Stimulated activated CD8-positive, alpha-beta memory T cell treated with anti-CD3 and anti-CD28 coated beads, Interleukin-4, amount 100 ng/mL, for 24 hours (primary cell): ENCODE measurements at places on chromosomes 2 and 18.

GRCh38 chr2:27723372-27724144 is 48.0 kb upstream of the MRPL33 start:
- no peak for DNase-seq

DNA sequence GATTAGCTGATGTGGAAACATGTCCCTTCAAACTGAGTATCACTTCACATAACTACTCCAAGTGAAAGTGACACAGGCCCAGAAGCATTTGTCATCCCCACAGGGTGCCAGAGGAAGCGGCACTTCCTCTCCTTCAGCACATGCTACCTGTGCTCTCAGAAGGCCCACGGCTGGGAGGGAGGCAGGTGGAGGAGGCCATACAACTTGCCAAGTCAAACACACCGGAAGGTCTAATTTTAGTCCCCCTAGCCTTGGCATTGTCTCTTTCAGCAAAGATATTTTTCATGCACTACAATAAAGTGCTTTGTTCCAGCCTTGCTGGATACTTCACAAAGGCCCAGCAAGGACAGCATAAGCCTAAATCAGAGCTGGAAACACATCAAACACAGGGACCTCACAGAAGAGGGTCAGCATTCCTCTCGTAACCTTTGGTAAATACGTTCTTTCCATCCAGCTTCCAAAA is 38.0 kb downstream of the VSNL1 start:
- DNase-seq, result no peak

DNA sequence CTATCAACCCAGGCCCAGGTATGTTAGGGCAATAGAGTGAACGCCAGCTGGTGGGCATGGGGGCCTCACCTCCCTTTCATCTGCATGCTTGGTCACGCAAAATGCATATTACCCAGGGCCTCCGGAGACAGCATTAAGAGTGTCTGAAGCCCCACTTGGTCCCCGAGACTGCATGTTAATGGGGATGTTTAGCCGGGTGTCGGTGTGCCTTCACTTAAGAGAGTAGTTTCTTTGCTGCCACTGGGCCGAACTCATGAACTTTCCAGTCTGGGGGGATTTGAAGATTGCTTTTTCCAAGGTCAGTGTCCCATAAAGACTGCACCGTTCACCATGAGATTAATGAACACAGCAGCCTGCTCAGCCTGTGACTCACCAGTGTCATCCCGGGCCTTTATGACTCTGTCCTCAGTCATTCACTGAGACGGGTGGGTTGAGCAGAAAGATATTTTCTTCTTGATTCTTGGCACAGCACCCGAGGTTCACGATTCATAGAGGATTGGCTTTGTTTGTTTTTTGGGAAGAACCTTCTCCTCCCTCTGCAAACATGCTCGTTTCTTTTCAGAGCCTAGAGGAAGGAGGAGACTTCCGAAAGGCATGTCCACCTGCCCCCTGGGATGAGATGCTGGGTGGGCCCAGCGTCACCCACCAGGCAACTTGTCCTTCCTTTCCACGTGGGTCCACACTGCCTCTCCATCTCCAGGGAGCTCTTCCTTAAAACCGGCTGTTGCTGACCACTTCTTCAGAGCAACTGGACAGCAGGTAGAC is 199.1 kb downstream of the GLI2 start:
- no peak for DNase-seq

GRCh38 chr2:2639251-2640139 is 308.4 kb upstream of the MYT1L start:
- no peak for DNase-seq

GRCh38 chr2:191321861-191322662 is 76.9 kb downstream of the MYO1B start:
- no peak for DNase-seq

DNA sequence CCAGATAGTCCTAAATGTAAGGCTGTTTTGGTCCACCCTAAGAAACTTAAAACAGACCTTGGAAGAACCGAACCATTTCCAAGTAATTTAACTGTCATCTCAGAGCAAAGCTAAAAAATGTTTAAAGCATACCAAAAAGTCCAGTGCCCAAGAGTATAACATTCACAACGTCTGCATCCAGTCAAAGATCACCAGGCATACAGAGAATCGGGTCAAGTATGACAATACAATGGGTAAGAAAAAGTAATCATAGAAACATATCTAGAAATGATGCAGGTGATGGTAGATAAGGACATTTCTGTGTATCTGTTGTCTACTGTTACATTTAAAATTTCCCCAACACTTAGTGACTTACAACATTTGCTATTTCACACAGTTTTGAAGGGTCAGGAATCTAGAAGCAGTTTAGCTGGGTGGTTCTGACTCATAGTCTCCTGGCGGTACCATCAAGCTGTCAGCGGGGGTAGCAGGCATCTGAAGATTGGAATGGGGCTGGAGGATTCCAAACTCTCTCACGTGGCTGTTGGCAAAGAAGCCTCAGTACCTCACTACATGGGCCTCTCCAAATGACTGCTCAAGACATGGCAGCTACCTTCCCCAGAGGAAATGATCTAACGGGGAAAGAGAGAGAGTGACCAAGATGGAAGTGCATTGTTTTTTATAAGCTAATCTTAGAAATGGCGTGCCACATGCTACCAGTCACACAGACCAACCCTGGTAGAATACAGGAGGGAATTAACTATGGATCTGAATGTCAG is 36.6 kb upstream of the DYNC2LI1 start:
- DNase-seq, result no peak

- DNase-seq, result no peak
These were observed 11.1 kb downstream of the CAVIN2 start for GRCh38 chr2:191835539-191836350.

DNA sequence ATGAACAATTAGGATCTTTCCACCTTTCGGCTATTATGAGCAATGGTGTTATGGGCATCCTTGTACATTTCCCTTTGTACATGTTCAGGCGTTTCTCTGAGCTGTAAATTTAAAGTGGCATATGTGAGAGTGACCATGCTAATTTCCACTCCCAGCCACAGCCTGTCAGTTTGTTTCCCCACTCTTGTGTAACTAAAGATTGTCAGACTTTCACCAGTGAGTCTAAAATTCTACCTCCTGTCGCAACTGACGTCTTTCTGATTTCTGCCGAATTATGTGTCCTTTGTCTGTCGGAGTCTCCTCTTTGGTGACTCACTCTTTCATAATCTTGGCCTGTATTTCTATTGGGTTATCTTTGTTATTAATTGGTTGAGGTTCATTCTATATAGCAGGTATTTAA is 50.7 kb downstream of the TRAPPC12 start:
- DNase-seq, result no peak

DNA sequence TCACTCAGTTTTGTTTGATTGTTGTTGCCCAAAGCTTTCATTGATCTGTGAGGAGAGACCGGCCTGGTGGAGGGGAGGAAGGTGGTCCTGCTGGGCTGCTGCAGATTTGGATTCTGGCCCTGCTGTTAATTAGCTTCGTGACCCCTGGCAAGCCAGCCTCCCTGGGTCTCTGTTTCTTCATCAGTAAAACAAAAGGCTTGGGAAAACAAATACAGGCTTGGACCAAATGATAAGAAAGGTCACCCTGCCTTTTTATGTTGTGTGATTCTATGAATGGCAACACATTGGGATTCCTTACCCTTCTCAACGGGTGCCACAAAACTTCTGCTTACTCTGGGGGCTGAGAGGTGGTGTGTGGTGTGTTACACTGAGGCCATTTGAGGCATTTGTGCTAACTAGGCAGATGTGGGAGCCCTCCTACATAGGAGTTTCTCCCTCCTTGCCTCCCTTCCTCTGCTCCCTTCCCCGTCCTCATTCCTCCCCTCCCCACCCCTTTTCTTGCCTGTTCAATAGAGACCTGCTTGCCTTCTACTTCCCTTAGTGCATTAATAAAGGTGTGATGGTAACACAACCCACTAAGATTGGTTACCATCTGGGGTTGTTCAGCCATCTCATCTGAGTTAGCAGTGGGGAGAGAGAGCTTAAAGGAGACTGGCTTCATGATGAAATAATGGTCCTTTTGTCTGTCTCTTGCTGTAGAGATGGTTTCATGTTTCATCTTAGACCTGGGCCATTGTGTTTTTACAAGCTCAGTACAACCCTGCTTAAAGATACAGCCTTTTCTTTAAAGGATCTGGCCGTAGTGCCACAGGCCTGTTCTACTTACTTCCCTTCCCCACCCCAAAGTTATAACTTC is 96.2 kb downstream of the TANC1 start:
- DNase-seq, result no peak

DNA sequence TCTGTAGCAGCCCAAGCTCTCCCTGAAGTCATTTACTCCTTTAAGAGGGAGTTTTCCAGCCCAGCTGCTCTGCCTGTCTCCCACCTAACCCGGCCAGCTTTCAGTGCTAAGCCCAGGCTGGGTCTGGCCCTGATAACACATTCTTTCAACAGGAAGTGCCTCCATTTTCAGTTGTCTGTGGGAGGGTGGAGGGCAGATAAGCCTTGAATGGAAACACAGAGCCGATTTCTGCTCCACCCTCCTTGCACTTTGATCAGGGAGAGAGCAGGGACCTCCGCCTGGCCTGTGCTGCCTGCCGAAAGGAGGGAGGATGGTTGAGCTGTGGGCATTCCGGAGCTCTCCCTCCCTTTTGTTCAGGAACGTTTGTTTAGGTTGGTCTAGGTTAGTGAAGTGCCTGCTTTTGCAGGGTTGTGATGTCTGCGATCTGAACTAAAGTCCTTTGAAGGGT is 24.8 kb downstream of the GATA6 start:
- DNase-seq, result no peak

GRCh38 chr2:189698020-189698887 is 23.8 kb downstream of the ANKAR start:
- no peak for DNase-seq

DNA sequence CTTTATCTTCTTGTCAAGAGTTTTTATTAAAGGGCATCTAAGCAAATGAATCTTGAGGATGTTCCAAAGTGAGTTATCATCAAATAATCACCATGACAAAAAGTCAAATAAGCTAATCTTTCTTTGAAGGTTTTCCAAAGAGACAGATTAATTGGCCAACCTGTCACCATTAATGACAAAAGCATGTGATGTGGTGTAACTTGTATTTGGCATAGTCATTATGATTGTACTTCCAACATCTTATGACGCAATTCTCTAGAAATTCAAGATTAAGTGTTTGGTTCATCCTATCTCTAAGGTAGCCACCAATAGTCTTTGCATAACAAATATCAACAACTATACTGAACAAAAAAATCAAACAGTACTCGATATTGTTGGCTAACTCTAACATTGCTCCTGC is 28.6 kb downstream of the RBMS1 start:
- no peak for DNase-seq

DNA sequence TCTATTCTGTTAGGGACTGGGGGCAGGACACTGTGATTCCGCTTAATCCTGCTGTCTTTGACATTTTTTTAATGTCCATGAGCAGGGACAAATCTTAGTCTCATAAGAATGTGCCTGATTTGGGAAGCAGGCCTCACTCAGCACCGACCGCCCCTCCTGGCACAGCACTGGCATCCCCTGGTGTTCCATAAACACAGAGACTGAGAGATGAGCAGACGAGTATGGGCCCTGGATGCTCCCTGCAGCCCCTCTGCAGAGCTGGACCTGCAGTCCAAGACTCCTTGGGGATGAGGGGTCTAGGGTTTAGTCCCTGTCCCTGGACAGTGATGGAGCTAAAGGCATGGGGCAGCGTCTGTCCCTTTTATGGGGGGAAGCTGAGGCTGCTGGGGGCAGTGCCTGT is 81.6 kb downstream of the NDUFA10 start:
- no peak for DNase-seq

DNA sequence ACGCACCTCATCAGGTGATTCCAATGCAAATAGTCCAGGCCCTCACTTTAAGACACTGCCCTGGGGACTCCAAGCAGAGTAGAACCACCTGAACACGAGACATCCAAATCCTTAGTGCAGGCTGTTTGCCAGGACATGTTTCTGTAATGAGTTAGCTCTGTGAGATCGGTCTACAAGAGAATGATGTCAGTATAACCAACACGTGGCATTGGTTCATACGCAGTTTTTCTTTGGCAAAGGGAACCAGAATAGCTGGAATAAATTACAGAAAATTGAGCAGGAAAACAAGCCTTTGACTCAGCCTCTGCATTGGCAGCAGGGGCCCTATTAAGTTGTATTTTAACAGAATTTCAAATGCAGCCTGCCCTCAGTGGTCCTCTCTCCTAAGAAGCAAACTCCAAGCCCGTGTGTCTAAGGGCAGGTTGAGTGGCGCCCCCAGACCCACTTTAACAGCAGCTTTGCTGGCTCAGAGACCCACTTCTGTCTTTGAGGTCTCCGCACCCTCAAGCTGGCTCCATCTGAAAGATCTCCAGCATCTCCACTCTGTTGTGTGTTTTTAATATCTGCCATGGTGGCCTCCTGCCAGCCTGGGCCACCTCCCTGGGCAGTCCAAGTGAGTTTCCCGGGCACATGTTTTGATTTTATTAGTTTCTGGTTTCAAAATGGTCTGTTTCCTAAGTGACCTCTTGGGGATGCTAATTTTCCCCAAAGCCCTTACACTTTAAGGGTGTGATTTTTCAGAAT is 61.3 kb downstream of the ALPK2 start:
- no peak for DNase-seq

GRCh38 chr18:34772887-34773286 is 62.8 kb downstream of the DTNA start:
- no peak for DNase-seq

DNA sequence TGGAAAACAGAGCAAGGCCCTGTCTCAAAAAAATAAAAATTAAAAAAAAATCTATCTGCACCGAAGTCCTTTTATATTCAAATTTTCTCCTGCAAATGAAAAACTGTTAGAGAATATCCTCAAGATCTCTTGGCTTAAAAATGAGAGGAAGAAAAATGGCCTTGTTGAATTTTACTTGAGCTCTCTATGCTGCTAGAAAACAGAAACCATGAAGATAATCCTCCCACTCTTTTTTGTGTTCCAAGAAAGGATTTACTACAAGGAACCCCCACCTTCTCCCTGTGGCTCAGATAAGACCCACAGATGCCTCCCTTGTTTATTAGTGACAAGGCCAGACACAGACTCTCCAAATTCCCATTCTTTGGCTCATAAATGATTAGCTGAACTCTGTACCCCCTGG is 71.0 kb downstream of the SGPP2 start:
- no peak for DNase-seq

GRCh38 chr2:136101042-136101441 is 16.9 kb downstream of the CXCR4 start:
- no peak for DNase-seq

DNA sequence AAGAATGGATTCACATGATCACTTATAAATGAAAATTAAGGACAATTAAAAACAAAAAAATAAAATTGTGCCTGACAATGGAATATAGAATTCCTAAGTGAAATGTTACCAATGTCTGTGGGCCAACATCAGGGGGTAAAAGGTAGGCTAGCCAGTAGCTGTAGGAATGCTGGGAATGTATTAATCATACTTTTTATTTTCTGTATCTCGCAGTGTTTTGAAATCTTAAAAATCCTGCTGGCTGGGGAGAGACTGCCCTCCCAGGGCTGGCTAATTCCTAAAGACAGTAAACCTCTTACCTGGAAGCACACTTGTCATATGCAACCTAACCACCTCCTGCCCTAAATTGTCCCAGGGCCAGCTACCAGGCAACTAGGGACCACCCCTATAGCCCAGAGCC is 69.8 kb downstream of the REV1 start:
- no peak for DNase-seq

GRCh38 chr2:54946220-54946805 is 103.9 kb downstream of the RTN4 start:
- DNase-seq, result no peak

GRCh38 chr2:23673082-23673481 is 253.8 kb downstream of the ATAD2B start:
- no peak for DNase-seq
